ENCODE measurements at places on chromosomes 2 and 18. TPM values are rescaled to one million over a fixed set of nuclear protein-coding genes. Genes with fewer than 3 reads are reported as not detected.
A peak's percentile ranks its signal among the peaks of the same experiment; 100 is the strongest.

DNA sequence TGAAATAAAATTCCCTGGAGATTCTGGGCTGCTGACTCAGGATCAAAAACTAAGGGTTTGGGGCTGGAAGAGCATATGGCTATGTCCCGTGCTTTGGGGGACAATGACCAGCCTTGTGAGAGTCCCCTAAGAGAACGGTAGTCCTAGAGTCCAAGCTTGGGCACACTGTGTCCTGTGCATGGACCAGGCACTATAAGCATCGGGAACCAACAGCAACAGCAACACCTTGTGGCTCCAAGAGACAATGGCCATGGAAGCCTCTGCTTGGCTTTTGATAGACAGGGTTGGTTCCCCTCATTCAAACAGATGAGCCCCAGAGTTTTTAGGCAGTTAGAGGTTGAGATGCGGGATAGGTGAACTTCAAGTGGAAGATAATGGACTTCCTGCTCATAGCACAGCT lies 294.4 kb upstream of the CHAC2 start:
- H3K27me3 ChIP-seq, result no peaks in the 10 kb centered on the region
- no peak overlapping the region for H3K27ac ChIP-seq
- H3K36me3 ChIP-seq, result no peaks in the 10 kb centered on the region
- H3K4me3 ChIP-seq, result no peak overlapping the region
- peak; percentile 43 for DNase-seq

The MPV17 gene
- 153 TPM for total RNA-seq

- no peak overlapping the region for H3K27ac ChIP-seq
- no peaks in the 10 kb centered on the region for H3K36me3 ChIP-seq
- no peaks in the 10 kb centered on the region for H3K27me3 ChIP-seq
Observed at GRCh38 chr2:98705333-98705617, 25.7 kb downstream of the MGAT4A start.

The LONRF2 gene
- total RNA-seq, result 110 TPM

GRCh38 chr18:51852681-51853080 lies 487.3 kb upstream of the DCC start:
- H3K27me3 ChIP-seq, result no peaks in the 10 kb centered on the region
- DNase-seq, result no peak
- no peak overlapping the region for H3K27ac ChIP-seq
- H3K36me3 ChIP-seq, result no peaks in the 10 kb centered on the region
- no peaks in the 10 kb centered on the region for H3K4me1 ChIP-seq

DNA sequence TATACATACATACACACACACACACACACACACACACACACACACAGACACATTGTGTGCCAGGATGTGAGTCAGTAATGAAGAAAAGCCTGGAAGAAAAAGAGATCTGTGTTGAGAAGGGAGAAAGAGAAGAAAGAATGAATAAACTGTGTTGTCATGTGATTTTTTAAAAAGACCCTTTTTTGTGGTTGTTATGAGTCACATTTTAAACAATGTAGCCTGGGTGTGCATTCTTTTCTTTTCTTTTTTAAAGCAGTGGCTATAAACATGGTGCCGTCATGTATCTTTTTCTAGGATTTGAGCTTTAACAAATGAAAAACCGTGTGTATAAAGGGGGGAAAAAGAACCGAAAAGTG lies 87.2 kb downstream of the NRP2 start:
- DNase-seq, result no peak
- no peaks in the 10 kb centered on the region for H3K4me1 ChIP-seq
- H3K36me3 ChIP-seq, result no peaks in the 10 kb centered on the region
- no peak overlapping the region for H3K27ac ChIP-seq
- no peak overlapping the region for H3K4me3 ChIP-seq

DNA sequence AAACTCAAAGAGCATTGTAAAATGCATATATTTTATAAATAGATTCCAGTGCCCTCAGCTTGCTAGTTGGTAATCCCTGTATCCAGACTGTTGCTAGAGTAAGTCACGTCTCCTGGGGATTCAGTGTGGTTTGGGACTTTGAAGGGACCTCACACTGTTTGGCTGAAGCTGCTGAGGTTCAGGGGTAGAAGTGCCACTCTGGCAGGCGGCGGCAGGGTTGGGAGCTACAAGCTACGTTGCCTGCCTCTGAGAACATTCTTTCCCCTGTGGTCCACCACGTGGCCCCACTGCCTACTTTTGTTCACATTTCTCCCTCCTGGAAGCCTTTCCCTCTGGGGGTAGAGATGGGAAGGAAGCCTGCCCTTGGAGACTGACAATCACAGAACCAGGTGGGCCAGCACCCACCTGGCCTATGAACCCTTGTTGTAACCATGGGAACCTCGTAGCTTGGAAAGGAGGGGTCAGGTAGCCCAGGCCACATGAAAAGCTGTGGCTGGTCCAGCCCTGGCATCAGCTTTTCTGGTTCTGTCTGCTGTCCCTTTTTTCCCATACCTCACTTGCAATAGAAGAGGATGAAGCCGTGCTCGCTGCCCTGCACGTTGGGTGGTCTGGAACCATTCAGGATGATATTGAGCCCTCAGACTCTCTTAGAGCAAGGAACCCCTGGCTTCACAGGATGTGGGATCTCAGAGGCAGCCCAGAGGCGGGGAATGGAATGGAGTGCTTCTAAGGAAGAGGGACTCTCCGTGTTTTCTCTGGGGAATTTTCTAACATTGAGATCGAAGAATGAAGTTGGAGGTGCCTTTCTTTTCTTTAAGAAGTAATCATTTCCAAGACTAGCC lies 2.9 kb downstream of the RNF144A start:
- peak overlapping the region; percentile 15 for H3K27ac ChIP-seq
- H3K4me1 ChIP-seq, result peaks cover 31% of the 10 kb centered on the region

- H3K27me3 ChIP-seq, result no peaks in the 10 kb centered on the region
- H3K4me3 ChIP-seq, result no peak overlapping the region
- no peaks in the 10 kb centered on the region for H3K4me1 ChIP-seq
Observed at GRCh38 chr2:17588031-17588430, 47.5 kb downstream of the VSNL1 start.

DNA sequence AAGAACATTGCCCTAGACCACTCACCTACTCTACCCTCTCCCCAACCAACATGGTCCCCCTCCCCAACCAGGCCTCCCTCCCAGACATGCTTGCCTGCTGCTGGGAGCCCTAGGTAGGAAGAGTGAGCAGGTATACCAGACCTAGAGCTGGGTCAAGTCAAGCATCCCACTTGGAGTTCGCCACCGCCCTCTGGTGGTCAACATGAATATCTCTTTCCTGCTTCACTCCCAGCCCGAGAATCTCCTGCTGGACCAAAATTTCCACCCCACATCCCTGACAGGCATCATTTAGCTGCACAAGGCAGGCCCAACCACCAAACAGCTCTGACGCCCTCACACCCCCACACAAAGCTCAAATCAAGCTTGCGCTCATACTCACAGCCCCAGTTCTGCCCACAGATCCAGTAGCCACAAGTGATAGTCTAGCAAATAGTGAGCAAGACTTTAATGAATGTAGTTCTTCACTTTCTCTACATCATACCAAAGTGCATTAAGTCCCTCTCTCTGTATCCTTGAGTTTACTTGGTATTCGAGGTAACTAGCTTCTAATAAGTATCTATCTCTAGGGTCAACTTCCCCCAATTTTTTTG lies 116.0 kb downstream of the TNS1 start:
- no peaks in the 10 kb centered on the region for H3K4me1 ChIP-seq
- H3K36me3 ChIP-seq, result no peaks in the 10 kb centered on the region
- no peaks in the 10 kb centered on the region for H3K27me3 ChIP-seq
- H3K27ac ChIP-seq, result no peak overlapping the region

The PPP1R1C gene
- 0.29 TPM for total RNA-seq

GRCh38 chr2:71473346-71474031 lies 20.1 kb downstream of the DYSF start:
- no peak for DNase-seq
- H3K27me3 ChIP-seq, result no peaks in the 10 kb centered on the region
- no peak overlapping the region for H3K4me3 ChIP-seq
- H3K27ac ChIP-seq, result no peak overlapping the region
- H3K4me1 ChIP-seq, result no peaks in the 10 kb centered on the region

The LYPD6B gene
- 0.22 TPM for total RNA-seq

DNA sequence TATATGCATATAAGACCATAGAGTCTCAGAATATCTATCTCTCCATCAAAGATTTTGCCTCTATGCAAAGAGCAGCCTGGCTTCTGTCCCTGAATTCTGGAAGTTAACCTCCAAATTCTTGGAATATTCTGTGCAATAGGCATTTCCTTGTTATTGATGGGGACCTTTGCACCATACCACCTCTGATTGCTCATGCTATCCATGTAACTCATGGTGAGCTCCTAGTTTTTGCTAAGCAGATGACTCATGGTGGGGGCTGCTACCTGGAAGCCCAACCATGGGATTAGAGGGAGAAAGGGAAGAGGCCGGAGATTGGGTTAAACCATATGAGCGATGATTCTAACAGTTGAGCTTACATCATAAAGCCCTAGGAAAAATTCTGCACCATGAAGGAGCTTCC lies 310.2 kb upstream of the FIGN start:
- H3K27ac ChIP-seq, result no peak overlapping the region
- H3K36me3 ChIP-seq, result no peaks in the 10 kb centered on the region
- H3K4me1 ChIP-seq, result no peaks in the 10 kb centered on the region
- no peak overlapping the region for H3K4me3 ChIP-seq
- DNase-seq, result no peak

DNA sequence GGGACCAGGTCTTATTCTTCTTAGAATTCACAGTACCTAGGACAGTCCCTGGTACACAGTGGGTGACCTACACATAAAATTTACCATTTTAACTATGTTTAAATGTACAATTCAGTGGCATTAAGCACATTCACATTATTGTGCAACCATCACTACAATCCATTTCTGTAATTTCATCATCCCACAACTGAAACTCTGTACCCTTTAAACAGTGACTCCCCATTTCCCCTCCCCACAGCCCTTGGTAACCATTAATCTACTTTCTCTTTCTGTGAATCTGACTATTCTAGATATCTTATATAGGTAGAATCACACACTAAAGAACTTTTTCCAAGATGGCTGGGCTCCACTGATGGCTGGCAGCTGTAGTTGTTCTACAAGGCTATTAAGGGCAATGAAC lies 41.6 kb downstream of the GFPT1 start:
- peaks cover 83% of the 10 kb centered on the region for H3K36me3 ChIP-seq
- no peaks in the 10 kb centered on the region for H3K27me3 ChIP-seq
- H3K4me3 ChIP-seq, result no peak overlapping the region
- H3K27ac ChIP-seq, result no peak overlapping the region

GRCh38 chr2:33215299-33215698 lies 261.1 kb upstream of the RASGRP3 start:
- no peak for DNase-seq
- no peaks in the 10 kb centered on the region for H3K36me3 ChIP-seq
- no peaks in the 10 kb centered on the region for H3K27me3 ChIP-seq
- H3K4me3 ChIP-seq, result no peak overlapping the region

The APCDD1 gene
- 42.5 TPM for total RNA-seq

The LIMS4 gene
- 6.9 TPM for total RNA-seq

GRCh38 chr2:9440058-9440727 lies 16.7 kb downstream of the CPSF3 start:
- peaks cover 62% of the 10 kb centered on the region for H3K36me3 ChIP-seq
- H3K4me1 ChIP-seq, result no peaks in the 10 kb centered on the region
- DNase-seq, result no peak
- no peaks in the 10 kb centered on the region for H3K27me3 ChIP-seq
- no peak overlapping the region for H3K4me3 ChIP-seq
- no peak overlapping the region for H3K27ac ChIP-seq

The IL36A gene
- not detected for total RNA-seq

- H3K4me3 ChIP-seq, result no peak overlapping the region
- H3K4me1 ChIP-seq, result no peaks in the 10 kb centered on the region
- no peaks in the 10 kb centered on the region for H3K36me3 ChIP-seq
- no peaks in the 10 kb centered on the region for H3K27me3 ChIP-seq
- DNase-seq, result no peak
Observed at GRCh38 chr2:179677077-179677688, 184.2 kb downstream of the ZNF385B start.

The CHRNG gene
- not detected for total RNA-seq

DNA sequence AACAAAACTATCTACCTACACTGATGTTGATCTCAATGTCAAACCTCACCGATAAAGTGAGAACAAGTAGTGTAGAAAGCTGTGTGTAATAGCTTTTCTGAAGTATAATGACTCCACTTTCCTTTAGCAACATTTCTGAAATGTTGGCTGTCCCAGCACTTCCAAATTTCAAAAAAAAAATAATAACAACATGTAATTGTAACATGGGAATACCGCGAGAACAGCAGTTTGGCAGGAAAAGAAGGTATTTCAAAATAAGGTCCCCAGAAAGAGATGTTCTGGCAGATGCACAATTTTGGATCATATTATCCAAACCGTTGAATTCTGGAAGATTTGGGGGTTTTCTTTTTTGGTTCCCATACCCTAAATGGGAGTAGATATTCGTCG lies 352.0 kb downstream of the ARHGAP15 start:
- H3K4me3 ChIP-seq, result no peak overlapping the region
- H3K27ac ChIP-seq, result no peak overlapping the region
- no peak for DNase-seq
- no peaks in the 10 kb centered on the region for H3K36me3 ChIP-seq
- no peaks in the 10 kb centered on the region for H3K27me3 ChIP-seq

All from adrenal gland (tissue), 19 donors.